ENCODE measurements at places on chromosomes 7 and 10. TPM values are rescaled to one million over a fixed set of nuclear protein-coding genes. Genes with fewer than 3 reads are reported as not detected.
A peak's percentile ranks its signal among the peaks of the same experiment; 100 is the strongest.

FAM170B gene
- total RNA-seq, result not detected

RPP30 gene
- 24.9 TPM for total RNA-seq

DEPP1 gene
- 36.4 TPM for total RNA-seq

SFMBT2 gene
- 3.0 TPM for total RNA-seq

CELF2 gene
- 47.8 TPM for total RNA-seq

DNA sequence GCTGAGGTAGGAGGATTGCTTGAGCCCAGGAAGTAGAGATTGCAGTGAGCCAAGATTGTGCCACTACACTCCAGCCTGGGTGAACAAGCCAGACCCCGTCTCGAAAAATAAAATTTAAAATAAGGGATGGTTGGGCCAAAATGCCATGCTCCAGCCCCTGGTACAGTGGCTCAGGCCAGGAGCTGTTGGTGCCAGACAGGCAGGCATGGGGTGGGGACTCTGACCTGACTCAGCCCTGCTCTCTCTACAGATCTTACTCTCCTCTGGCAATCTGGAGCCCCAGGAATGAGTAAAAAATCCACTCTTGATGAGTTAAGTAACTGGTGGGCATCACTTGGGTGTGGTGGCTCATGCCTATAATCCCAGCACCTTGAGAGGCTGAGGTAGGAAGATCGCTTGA is 8.4 kb upstream of the TMEM120A start:
- no peak for DNase-seq

- DNase-seq, result no peak
These were observed 12.3 kb downstream of the EGFR start for GRCh38 chr7:55031075-55031474.

- no peak for DNase-seq
These were observed 78.2 kb downstream of the RAB11FIP2 start for GRCh38 chr10:117968354-117969182.

- peak; percentile 93 for DNase-seq
These were observed 106.4 kb downstream of the ZRANB1 start for GRCh38 chr10:125048094-125048864.

DNA sequence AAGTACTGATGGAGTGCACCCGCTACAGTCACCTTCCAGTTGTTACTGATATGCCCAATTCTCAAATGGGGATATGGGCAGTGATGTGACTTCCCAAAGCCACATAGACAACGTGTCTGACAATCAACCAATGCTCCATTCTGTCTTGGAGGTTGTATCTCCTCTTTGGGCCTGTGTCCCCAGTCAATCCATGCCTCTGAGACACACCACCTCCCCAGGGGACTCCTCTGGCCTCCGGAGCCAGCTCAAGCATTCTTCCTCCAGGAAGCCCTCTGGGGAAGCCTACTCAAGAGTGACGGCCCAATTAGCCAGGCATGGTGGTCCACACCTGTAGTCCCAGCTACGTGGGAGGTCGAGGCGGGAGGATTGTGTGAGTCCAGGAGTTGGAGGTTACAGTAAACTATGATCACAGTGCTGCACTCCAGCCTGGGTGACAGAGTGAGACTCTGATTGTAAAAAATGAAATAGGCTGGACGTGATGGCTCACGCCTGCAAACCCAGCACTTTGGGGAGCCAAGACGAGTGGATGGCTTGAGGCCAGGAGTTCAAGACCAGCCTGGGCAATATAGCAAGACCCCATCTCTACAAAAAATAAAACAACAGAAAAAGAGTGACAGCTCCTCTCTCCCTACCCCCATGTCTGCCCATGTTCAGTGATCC is 99.5 kb upstream of the TNRC18 start:
- no peak for DNase-seq

DNA sequence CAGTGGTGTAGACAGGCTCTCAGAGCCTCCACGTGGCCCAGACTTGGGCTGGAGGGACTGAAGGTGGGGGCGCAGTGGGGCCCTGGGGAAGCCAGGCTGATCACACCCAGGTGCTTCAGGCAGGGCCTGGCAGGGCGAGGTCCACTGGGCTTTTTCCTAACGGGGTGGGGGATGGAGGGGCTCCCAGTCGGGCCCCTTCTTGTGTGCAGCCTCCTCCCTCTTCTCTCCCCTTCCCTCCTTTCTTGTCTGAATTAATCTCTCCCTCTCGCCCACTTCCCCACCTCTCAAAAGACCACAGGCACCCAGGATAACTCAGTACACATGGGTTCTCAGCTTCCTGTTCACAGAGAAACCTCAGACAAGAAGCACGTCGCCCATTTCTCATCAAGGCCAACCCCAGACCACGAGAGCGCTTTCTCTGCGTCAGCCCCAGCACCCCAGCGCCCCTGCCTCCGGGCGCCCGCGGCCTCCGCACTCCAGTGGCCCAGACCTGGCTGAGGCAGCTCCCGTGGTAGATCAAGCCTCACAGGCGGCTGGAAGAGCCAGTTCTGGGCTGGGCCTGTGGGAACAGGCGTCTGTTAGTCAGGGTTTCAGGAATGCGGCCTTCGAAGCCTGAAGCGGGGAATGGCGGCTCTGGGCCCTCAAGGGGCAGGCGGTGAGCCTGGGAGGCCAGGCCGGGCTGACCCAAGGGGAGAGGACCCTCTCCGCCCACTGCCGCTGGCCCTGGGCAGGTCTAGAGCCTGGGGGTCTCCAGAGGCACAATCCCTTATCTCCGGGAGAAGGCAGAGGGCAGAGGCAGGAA is 50.6 kb downstream of the PWWP2B start:
- DNase-seq, result no peak

DNA sequence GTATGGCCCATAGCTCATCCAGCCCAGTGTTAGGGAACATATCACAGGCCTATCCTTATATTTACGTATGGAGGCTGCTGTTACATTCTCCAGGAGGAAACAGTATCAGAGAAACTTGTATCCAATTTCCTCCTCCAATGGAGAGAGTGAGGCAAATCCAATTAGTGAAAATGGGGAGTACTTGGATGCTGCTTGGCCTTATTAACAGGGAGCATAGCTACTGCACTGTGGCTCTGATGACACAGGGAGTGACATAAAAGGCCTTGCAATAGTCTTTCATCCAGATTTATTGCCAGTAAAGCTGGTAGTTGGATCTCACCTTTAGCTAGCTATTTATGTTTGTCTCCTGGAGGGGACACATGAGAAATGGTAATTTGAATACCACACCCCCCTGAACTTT is 313.2 kb upstream of the MTPN start:
- DNase-seq, result no peak

DNA sequence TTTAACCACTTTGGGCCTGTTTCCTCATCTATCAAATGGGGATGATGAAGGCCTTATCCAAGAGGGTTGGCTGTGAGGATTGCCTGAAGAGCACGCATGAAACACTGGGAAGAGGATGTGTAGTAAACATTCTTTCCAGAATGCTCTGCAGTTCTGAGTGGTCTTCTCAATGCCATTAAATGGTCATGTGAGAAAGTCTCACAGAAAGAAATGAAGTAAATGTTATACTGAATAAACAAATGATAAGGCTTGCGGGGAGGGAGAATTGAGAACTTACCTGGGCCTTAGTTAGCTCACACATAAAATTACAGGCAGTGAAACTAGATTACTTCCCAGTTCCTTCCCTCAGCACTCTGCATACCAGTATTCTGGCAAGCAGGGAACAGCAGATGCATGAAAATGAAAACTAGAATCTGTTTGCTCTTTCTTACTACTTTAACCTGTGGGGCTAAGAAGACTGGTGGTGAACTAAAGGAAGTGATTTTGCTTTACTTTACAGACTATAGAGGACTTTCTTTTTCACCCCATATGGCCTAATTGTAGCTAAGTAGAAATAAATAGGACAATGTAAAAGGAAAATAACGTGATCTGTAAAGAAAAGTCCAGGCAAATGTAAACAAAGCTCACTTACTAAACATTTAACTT is 135.3 kb upstream of the CCDC6 start:
- no peak for DNase-seq

DNA sequence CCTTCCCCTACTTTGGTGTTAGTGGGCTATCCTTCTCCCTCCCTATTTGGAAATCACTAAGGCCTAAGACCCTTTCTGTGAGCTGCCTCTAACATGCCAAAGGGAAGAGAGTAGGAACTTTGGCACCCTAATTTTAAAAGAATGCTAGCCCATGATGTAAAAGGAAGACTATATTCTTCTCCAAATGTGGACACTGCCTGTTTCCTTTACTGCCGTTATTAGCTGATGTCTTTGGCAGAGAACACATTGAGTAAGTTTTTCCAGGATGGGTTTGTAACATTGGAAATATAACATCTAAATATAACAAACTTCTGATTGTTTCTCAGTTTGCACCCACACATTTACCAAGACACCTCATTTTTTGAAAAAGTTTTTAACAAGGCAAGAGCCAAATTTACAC is 56.9 kb upstream of the TNKS2 start:
- DNase-seq, result no peak

GRCh38 chr10:103622935-103623574 is 129.6 kb downstream of the NEURL1 start:
- DNase-seq, result no peak

DNA sequence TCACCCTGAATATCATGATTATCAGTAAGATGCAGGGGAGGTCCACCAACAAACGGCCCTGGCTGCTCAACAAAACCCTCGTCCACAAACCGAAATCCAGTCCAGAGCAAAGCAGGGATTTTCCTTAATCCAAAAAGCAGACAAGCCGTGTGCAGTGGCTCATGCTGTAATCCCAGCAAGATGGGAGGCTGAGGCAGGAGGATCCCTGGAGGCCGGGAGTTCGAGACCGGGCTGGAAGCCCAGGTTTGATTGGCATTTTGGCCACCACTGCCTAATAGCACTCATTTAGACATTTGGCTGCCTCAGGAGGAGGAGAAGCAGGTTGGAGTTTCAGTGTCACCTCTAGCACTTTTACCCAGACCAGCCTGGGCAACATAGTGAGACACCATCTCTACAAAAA is 562.0 kb upstream of the AUTS2 start:
- no peak for DNase-seq

GRCh38 chr7:43076189-43076605 is 36.2 kb upstream of the HECW1 start:
- DNase-seq, result no peak

DNA sequence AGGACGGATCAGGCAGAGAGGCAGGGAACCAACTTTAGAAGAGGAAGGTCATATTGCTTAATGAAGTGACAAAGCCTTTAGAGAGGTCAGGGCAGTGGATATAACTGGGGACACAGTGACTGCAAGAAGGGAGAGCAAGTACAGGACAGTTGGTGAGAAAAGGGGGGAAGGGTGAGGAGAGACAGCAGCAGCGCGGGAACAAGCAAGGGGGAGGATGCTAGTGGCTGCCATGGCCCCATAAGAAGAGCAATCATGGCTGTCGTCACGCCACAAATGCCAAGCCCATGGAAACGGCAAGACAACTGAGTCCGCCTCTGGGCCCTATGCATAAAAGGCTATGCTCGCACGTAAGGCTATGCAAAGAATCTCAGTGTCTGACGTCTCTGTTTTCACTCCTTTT is 9.1 kb downstream of the ZNF3 start:
- DNase-seq, result no peak

- peak; percentile 71 for DNase-seq
These were observed 23.3 kb downstream of the MYOF start for GRCh38 chr10:93458821-93459257.

- no peak for DNase-seq
These were observed 76.2 kb downstream of the CYP51A1 start for GRCh38 chr7:92058040-92058439.

- no peak for DNase-seq
These were observed 10.8 kb upstream of the ZNRF2 start for GRCh38 chr7:30273552-30273951.

DNA sequence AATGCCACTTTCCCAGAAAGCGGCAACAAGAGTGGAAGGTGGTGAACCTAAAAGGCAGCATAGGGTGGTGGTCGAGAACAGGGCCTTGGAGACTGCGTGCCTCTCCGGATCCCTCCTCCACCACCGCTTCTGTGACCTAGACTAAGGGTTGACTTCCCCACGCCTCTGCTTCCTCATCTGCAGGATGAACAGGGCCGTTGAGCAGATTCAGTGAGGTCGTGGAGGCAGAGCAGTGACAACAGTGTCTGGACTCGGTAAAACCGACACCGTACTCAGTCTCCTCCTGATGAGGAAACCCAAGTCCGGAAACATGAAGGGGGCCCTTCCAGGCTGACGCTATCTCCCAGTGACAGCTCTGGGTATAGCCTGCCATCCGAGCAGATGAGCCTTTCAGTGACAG is 162.6 kb downstream of the CELF2 start:
- no peak for DNase-seq

GRCh38 chr7:155529346-155529745 is 17.0 kb downstream of the CNPY1 start:
- DNase-seq, result no peak

Data from psoas muscle (tissue), 8 donors.